ENCODE measurements at places on chromosomes 2 and 18. TPM values are rescaled to one million over a fixed set of nuclear protein-coding genes. Genes with fewer than 3 reads are reported as not detected.
A peak's percentile ranks its signal among the peaks of the same experiment; 100 is the strongest.

DNA sequence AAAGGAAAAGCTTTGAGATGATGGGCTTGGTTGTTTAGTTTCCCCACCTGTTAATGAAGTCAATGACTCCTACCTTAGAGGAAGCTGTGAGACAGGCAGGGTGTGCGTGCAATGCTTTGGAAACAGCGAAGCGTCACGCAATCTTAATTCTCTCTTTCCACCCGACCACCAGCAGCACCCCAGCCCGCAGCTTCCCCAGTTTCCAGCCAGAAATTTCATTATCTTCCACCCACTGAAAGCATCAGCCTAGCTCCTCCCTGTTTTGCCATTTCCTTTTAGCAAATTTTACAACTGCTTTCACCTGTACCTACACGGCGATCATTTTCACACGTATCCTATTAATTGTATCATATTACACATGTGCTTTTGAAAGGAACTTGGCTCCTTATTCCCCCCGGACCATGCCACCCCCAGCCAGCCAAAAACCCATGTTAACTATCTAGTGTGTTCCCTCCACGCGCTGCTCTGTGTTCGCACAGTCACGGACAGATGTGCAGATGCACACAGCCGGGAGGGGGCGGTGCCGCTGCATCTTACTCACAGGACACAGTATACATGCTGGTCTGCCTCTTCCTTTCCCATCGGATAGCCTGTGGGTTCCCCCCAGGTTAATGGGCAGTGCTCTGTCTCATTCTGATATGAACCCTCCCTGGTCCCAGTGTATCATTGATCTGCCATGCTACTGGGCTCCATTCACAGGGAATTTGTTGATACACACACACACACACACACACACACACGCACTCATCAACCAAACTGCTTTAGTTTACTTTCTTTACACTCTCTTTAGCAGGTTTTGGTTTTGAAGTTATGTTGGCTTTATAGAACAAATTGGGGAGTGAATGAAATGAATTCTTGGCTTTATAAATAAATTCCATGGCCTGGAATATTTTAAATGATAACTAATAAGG is 22.4 kb downstream of the CYP27C1 start:
- DNase-seq: peak; percentile 70
- no peaks in the 10 kb centered on the region for H3K27me3 ChIP-seq
- no peaks in the 10 kb centered on the region for H3K4me1 ChIP-seq
- H3K27ac ChIP-seq: no peak overlapping the region
- no peak overlapping the region for H3K4me3 ChIP-seq

- DNase-seq: peak; percentile 54
- H3K27me3 ChIP-seq: no peaks in the 10 kb centered on the region
- no peak overlapping the region for H3K4me3 ChIP-seq
- peaks cover 10% of the 10 kb centered on the region for H3K4me1 ChIP-seq
Measured at GRCh38 chr18:79952996-79953559, 1.6 kb upstream of the SLC66A2 start.

DNA sequence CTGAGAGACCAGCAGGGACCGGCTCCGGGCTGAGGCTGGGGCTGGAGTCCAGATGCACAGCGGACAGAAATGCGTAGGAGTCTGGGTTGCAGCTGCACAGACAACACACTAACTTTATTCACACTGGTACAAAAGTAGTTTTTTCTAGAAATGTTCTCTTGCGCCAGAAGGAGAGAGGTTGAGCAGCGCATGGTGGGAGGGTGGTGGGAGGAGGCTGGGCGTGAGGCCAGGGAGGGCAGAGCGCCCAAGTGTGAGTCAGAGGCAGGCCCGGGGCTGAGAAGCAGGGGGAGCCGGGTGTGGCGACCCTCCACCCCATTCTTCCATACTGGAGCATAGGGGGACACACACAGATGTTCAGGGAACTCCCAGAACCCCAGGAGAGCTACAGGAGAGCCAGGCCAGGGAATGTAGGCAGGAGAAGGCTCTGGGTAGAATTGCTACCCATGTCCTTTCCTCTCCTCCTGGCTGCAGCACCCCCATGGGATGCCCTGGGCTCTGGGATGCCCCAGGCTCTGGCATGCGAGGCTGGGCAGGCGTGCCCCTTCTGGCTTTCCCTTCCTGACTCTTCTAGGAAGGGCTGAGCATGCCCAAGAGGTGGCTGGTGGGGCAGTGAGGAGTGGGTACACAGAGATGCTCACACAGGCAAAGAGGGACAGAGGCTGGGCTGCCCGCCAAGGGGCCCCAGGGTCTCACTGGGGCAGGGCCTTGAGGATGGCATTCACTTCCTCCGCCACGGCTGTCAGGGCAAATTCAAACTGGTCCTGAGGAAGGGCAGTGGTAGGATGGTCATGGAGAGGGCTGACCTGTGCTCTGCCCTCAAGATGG is 10.6 kb downstream of the DNAJB2 start:
- H3K27ac ChIP-seq: no peak overlapping the region
- H3K36me3 ChIP-seq: peaks cover 19% of the 10 kb centered on the region
- H3K27me3 ChIP-seq: no peaks in the 10 kb centered on the region
- DNase-seq: no peak
- no peaks in the 10 kb centered on the region for H3K4me1 ChIP-seq

Gene GPAT2
- 6.5 TPM for polyA plus RNA-seq

DNA sequence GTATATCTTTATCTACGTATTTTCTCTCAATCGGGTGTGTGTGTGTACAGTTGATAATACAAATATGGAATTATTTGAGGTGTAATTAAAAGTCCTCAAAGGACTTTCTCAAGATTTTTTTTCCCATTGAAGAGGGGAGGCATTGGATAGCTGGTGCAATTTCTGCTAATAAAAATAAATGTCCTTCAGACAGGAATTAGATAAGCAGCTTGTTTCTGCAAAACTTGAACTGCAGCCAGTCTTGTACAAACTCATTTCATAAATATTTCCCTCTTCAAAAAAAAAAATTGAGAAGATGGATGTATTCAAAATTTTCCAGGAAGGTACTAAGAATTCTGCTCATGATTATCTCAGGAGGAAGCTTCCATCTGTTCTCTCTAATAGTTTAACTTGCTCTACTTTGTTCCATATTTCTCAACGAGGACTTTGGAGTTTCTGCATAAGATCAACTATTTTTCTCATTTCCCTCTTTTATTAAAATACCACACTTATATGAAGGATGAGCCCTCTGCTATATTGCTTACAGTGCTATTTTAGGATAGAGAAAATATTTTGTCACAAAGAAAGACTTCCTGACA is 33.0 kb upstream of the GLS start:
- H3K4me3 ChIP-seq: no peak overlapping the region
- H3K27ac ChIP-seq: peak overlapping the region; percentile 31
- no peaks in the 10 kb centered on the region for H3K36me3 ChIP-seq
- no peaks in the 10 kb centered on the region for H3K4me1 ChIP-seq

- H3K4me1 ChIP-seq: no peaks in the 10 kb centered on the region
- H3K27me3 ChIP-seq: no peaks in the 10 kb centered on the region
- H3K4me3 ChIP-seq: no peak overlapping the region
- no peaks in the 10 kb centered on the region for H3K36me3 ChIP-seq
- no peak overlapping the region for H3K27ac ChIP-seq
Measured at GRCh38 chr2:38170733-38171132, 94.8 kb upstream of the CYP1B1 start.

Gene RFTN2
- polyA plus RNA-seq: 1.1 TPM

- H3K27ac ChIP-seq: no peak overlapping the region
- no peaks in the 10 kb centered on the region for H3K4me1 ChIP-seq
- DNase-seq: no peak
- no peak overlapping the region for H3K4me3 ChIP-seq
Measured at GRCh38 chr2:41483982-41484857, 563.6 kb upstream of the PKDCC start.

Gene HJURP
- 10.7 TPM for polyA plus RNA-seq

GRCh38 chr18:23565916-23566547 is 20.3 kb downstream of the NPC1 start:
- H3K27me3 ChIP-seq: no peaks in the 10 kb centered on the region
- H3K4me1 ChIP-seq: no peaks in the 10 kb centered on the region
- H3K27ac ChIP-seq: no peak overlapping the region
- H3K4me3 ChIP-seq: no peak overlapping the region

- H3K4me3 ChIP-seq: no peak overlapping the region
- no peak overlapping the region for H3K27ac ChIP-seq
- no peak for DNase-seq
- H3K4me1 ChIP-seq: no peaks in the 10 kb centered on the region
- H3K36me3 ChIP-seq: no peaks in the 10 kb centered on the region
- H3K27me3 ChIP-seq: no peaks in the 10 kb centered on the region
Measured at GRCh38 chr2:98903767-98904485, 32.1 kb downstream of the CRACDL start.

DNA sequence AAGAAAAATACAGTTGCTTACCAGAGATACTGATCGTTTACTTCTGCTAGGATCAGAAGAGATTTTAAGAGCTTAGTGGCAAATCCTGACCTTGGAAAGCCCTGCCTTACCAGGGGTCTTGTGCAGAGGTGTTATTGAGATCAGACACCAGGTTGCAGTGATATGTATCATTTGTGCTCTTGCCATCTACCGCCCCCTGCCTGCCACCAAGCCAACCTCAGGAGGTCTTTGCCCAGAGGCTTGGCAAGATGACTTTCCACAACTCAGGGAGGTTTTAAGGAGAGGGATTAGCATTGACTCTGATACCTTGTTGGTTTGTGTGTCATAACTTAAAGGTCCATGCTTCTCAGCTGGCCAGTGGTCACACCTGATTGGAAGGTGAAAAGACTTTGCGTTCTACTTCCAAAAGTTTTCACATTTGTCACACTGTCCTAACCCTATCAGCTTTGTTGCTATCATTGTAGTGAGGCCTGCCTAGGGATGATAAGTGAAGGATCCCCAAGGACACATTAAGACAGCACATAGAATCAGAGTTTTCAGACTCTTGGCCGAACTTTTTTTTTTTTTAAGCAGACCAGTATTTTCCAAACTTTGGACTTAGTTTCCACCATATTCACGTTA is 46.2 kb upstream of the MGAT5 start:
- peak; percentile 71 for DNase-seq
- H3K27me3 ChIP-seq: no peaks in the 10 kb centered on the region
- no peak overlapping the region for H3K27ac ChIP-seq
- no peaks in the 10 kb centered on the region for H3K36me3 ChIP-seq
- no peak overlapping the region for H3K4me3 ChIP-seq
- peaks cover 3% of the 10 kb centered on the region for H3K4me1 ChIP-seq

Gene CCDC74B
- polyA plus RNA-seq: 1.5 TPM

DNA sequence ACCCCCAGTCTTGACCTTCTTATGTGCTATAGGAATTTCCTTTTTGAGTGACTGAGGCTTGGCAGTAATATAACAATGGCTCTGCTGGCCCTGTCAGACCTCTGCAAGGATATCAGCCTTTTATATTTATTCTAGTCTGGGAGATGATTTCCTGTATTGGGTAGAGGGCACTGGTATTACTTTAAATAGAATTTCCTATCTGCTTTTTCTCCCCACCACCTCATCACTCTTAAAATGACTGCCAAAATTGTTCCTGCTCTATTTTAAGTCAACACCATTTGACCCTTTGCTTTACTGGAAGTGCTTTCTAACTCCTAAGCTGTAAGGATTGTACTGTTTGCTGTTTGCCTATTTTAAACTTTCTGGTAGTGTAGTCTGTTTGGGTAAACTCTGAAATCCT is 658.4 kb upstream of the FSHR start:
- H3K4me3 ChIP-seq: no peak overlapping the region
- H3K36me3 ChIP-seq: no peaks in the 10 kb centered on the region
- DNase-seq: no peak
- H3K27ac ChIP-seq: no peak overlapping the region
- H3K27me3 ChIP-seq: no peaks in the 10 kb centered on the region
- no peaks in the 10 kb centered on the region for H3K4me1 ChIP-seq

- H3K36me3 ChIP-seq: peaks cover 12% of the 10 kb centered on the region
- no peak overlapping the region for H3K4me3 ChIP-seq
- no peaks in the 10 kb centered on the region for H3K27me3 ChIP-seq
- H3K4me1 ChIP-seq: peaks cover 22% of the 10 kb centered on the region
Measured at GRCh38 chr2:189566046-189566445, 14.5 kb downstream of the SLC40A1 start.

GRCh38 chr2:154280543-154280942 is 408.8 kb downstream of the GALNT13 start:
- DNase-seq: no peak
- no peak overlapping the region for H3K4me3 ChIP-seq
- H3K36me3 ChIP-seq: no peaks in the 10 kb centered on the region
- no peaks in the 10 kb centered on the region for H3K4me1 ChIP-seq
- no peak overlapping the region for H3K27ac ChIP-seq

Gene AGAP1
- 9.8 TPM for polyA plus RNA-seq

Gene ZNF396
- 2.2 TPM for polyA plus RNA-seq

DNA sequence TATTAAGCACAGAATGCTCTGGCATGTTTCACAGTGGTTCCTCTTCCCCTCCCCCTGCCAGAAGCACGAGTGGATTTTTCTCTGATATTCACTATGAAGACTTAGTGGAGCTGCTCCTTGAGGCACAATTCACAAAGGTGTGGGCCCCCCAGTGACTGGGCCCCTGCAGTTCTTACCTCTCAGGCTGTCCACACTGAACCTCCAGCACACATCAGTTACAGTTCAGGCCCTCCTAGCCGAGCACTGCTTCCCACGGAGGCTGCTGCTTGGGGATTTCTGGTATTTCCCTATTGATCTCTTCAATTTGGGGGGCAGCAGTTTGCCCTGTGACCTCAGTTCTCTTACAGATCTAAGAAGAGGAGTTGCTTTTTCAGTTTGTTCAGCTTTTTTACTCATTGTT is 236.1 kb downstream of the SH3RF3 start:
- H3K27me3 ChIP-seq: no peaks in the 10 kb centered on the region
- H3K27ac ChIP-seq: no peak overlapping the region
- no peak for DNase-seq

- no peaks in the 10 kb centered on the region for H3K4me1 ChIP-seq
- DNase-seq: no peak
- no peak overlapping the region for H3K27ac ChIP-seq
- no peaks in the 10 kb centered on the region for H3K27me3 ChIP-seq
- no peak overlapping the region for H3K4me3 ChIP-seq
Measured at GRCh38 chr2:173763641-173764040, 201.5 kb downstream of the SP3 start.

DNA sequence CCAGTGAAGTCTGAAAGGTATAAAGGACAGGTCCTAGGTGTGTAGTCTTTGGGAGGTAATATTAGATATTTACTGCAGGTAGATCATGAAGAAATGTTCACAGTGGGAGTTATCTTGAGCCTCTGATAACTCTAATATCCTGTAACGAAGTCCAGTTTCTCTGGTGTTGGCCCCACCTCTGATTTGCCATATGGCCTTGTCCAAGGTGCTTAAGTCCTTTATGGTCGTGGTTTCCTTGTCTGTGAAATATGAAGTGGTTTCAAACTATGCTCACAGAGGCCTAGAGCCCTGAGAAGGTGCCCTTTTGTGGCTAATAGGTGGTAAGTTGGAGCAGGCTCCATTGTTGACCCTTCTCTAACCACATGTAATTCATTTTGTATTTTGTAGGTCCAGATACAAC is 190.7 kb downstream of the ICOS start:
- peak; percentile 75 for DNase-seq
- no peak overlapping the region for H3K4me3 ChIP-seq
- H3K27me3 ChIP-seq: no peaks in the 10 kb centered on the region
- no peaks in the 10 kb centered on the region for H3K36me3 ChIP-seq
- no peak overlapping the region for H3K27ac ChIP-seq

- DNase-seq: no peak
- H3K36me3 ChIP-seq: no peaks in the 10 kb centered on the region
- no peak overlapping the region for H3K27ac ChIP-seq
- H3K27me3 ChIP-seq: no peaks in the 10 kb centered on the region
- H3K4me3 ChIP-seq: no peak overlapping the region
Measured at GRCh38 chr2:53275743-53276142, 491.9 kb upstream of the CHAC2 start.

Gene GPBAR1
- polyA plus RNA-seq: 1.3 TPM
